Activated gamma-delta T cell treated with anti-CD3 and anti-CD28 coated beads, Interleukin-2, amount 50 U/mL, for 16 hours (primary cell): ENCODE measurements at places on chromosomes 5 and 9.
A peak's percentile ranks its signal among the peaks of the same experiment; 100 is the strongest.

DNA sequence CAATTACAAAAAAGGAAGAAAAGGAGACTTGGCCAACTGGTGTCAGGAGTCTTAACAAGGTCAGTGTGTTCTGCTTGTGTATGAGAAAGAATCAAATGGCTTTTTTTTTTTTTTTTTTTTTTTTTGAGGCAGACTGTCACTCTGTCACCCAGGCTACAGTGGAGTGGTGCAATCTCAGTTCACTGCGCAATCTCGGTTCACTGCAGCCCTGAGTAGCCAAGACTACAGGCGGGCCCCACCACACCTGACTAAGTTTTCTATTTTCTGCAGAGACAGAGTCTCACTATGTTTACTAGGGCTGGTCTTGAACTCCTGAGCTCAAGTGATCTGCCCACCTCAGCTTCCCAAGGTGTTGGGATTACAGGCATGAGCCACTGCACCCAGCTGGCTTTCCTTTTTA is 3.1 kb upstream of the IL7R start:
- DNase-seq: peak; percentile 50

DNA sequence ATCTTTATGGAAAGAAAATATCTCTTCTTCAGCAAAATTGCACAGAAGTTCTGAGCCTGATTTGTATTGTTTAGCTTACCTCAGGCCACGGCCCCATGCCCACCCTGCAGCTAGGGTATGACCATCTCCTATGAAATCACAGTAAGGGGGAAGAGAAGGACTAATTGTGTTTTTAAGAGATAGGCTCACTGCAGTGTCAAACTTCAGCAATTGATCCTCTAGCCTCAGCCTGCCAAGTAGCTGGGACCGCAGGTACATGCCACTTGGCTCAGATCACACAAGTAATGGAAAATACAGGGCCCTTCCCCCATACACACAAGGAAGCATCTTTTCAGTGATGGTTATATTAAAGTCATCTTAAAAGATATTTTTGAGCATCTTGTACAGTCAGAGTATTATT is 60.0 kb downstream of the DMAC1 start:
- DNase-seq: no peak

DNA sequence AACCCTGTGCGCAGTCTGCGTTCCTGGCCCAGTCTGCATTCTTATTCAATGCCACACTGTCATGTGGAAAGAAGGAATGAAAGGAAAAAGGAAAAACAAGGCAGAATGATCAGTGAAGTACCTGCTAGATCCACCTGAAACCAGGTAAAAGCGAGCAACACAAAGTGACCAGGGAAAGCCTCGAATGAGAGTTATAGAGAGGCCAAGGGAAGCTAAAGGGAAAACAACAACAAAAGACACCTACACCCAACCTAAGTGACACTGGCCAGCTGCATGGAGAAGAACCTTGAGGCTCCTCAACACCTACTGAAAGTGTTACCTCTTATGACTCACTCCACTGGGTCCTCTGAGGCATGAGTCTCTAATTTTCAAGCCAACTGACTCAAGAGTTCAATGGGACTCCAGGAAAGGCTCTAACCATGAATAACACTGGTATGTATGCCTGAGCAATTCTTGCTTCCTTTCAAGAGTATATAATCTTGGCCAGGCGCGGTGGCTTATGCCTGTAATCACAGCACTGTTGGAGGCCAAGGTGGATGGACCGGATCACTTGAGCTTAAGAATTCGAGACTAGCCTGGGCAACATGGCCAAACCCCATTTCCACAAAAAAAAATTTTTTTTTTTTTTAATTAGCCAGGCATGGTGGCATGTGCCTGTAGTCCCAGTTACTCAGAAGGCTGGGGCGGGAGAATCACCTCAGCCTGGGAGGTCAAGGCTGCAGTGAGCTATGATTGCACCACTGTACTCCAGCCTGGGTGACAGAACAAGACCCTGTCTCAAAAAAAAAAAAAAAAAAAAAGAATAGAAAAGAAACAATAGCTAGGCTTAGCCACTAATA is 29.0 kb downstream of the MTMR12 start:
- DNase-seq: peak; percentile 2

DNA sequence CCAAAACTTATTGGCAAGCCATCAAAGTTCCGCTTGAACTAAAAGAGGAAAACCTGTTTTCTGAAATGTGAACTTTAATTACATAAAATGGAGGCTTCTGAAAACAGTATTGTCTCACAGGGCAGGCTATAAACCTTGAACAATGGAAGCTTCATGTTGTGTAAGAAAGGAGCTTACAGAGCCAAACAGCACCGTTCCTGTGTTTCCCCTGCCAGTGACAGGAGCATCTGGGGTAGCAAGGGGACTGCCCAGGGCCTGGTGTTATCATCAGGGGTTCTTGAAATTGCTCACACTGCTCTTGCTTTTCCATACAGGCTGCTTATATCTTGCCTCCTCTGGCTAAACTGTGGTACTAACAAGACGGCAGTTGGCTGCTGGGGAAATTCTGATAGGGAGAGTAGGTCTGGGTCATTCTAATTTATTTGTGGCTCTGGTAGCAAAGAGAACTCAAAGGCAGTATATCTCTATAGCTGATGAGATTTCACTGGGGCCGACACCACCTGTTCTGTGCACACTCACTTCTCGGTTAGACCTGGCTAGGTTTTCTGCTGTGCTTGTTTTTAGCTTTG is 40.4 kb downstream of the BASP1 start:
- DNase-seq: no peak

DNA sequence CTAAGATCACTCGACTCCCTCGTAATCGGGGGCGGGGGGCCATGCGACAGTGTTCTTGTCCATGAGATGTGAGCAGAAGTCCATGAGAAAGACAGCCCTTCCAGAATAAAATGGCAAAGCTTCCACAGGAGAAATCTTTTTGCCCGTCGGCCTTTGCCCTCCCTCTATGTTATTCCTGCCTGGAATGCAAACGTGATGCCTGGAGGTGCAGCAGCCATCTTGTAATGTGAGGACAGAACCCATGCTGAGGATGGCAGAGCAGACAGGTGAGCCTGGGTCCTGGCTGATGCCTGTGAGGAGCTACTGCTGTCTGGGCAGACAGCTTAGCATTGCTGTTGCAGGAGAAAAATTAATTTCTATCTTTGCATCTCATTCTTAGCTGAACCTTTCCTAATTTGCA is 17.2 kb downstream of the MED10 start:
- DNase-seq: no peak

DNA sequence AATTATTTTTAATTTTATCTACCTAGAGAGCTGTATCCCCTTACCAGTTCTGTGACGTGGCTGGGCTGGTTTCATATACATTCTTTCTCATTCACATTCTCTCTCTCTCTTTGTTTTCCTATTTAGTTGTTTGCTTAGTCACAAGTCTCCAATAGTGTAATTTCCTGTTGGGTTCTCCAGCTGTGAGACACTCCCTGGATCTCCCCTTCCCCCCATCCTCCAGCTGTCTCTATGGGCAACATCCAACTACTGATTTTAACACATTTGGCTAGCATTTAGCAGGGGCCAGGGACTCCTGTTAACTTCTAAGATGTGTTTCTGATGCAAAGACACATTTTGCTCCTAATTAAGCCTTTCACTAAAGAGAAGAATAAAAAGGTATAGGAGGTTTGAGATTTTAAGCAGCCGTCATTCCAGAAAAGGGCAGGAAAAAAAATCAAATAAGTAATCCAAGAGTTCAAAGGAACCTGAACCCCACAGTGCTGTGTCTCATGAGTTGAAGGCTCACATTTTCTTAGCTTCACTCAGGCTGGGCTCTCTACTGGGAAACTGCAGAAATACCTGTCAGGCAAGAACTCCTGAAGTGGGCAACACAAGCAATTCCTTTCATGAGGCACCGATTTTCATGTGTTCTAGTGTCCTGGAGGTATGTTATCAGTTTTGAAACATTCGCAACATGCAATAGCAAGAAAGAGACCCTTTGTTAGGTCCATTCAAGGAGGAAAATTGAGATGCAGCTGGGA is 198.7 kb upstream of the C9orf72 start:
- no peak for DNase-seq

GRCh38 chr5:149358868-149359495 is 1.1 kb downstream of the PCYOX1L start:
- DNase-seq: no peak

GRCh38 chr9:463455-464171 is 248.9 kb downstream of the DOCK8 start:
- DNase-seq: no peak

- no peak for DNase-seq
These were observed 163.5 kb downstream of the ARL15 start for GRCh38 chr5:54146916-54147315.

GRCh38 chr5:111017731-111018130 is 53.8 kb upstream of the TSLP start:
- DNase-seq: no peak

- DNase-seq: no peak
These were observed 15.4 kb downstream of the ZDHHC21 start for GRCh38 chr9:14677872-14678271.

GRCh38 chr5:149438711-149439132 is 59.6 kb upstream of the IL17B start:
- DNase-seq: no peak

- no peak for DNase-seq
These were observed 4.4 kb upstream of the MGAT1 start for GRCh38 chr5:180807046-180807445.

- DNase-seq: no peak
These were observed 166.3 kb downstream of the TMEM167A start for GRCh38 chr5:82910905-82911304.

- no peak for DNase-seq
These were observed 57.1 kb downstream of the RAB3C start for GRCh38 chr5:58640011-58640410.

DNA sequence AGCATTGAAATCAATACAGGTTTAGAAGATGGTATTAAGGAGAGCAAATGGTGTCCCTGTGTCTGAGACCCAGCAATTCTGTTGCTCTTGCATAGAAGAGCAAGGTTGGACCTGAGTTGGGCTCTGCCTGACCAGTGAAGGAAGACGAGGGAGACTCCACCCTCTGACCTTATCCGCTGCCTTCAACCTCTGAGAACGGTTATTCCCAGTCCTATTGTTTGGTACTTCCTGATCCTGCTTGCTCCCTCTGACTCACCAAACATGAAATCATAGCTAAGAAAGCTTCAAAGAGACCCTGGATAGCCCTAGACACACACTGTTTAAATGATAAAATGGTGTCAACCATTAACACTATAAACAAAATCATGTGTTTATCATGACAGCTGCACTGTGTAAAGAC is 218.5 kb downstream of the PLK2 start:
- no peak for DNase-seq

- no peak for DNase-seq
These were observed 522.7 kb upstream of the CLINT1 start for GRCh38 chr5:158381614-158382160.

- no peak for DNase-seq
These were observed 129.3 kb upstream of the STC2 start for GRCh38 chr5:173457482-173457881.

DNA sequence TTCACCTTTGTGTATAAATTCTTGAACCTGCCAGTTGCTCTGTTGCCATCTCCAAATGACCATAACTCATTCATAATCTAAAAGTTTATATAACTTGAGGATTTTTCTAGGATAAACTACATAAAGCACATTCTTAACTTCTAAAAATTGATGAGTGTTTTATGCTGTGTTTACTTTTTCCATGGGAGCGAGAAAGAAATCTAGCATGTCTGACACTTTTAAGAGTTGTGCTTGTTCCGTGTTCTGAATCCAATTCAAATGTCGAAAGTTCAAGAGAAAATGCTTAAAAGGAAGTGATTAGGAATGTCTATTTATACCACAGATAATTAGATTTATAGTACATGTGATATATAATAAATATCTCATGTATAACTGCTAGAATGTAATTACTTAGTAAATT is 154.4 kb downstream of the DEPDC1B start:
- no peak for DNase-seq

GRCh38 chr5:171633776-171634470 is 151.7 kb upstream of the SMIM23 start:
- no peak for DNase-seq

DNA sequence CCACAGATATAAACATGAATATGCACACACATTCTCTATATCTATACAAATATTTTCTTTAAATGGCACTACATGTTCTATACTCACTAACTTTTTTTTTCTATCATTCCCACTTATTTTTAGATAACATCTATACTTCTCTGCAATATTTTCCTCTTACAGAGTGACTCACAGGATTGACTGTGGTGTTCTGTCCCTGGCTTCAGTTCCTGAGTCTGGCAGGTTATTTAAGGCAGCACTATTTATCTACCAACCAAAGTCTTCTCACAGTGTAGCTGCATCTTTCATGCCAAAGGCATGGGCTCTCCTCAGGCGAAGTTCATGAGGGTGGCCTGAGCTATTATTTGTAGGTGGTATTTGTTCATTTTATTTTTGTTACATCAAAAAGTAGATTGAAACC is 409.0 kb downstream of the PRR16 start:
- no peak for DNase-seq

- no peak for DNase-seq
These were observed 46.8 kb upstream of the FER start for GRCh38 chr5:108700930-108701329.

DNA sequence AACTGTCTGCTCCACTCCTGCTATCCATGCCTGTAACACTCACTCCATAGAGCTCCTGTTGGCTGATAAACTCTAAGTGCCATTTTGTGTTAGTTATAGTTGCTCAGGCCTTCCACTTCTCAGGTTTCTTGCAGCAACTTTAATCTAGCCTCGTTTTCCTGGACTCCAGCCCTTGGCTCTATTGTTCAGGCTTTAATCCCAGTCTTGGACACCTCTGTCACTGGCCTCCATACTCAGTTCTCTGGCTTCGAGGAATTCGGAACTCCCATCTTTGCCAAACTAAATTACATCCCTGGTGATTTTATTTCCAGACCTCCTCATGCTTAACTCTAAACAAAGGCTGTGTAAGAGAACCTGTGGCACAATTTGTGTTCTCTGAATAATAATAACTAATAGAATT is 39.8 kb downstream of the EMB start:
- no peak for DNase-seq

- DNase-seq: no peak
These were observed 1108.3 kb upstream of the DMAC1 start for GRCh38 chr9:8907868-8908267.

- DNase-seq: no peak
These were observed 112.8 kb downstream of the FANCC start for GRCh38 chr9:95204710-95205109.

DNA sequence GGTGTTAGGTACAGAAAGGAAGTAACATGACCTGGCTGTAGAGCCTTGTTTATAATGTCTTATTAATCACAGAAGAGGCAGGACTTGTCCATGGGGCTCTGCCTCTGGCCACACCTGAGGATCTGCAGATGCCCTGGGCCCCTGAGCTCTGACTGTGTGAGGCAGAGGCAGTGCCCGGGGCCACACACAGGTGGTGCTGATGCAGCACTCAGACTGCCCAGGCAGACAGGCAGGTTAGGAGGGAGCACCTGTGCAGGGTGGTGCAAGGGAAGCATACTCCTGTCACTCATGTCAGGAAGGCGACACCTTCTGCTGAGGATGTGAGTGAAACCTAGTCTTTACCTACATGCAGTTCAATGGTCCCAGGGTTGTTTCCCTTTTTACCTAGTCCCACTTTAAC is 88.7 kb downstream of the CFAP90 start:
- no peak for DNase-seq

DNA sequence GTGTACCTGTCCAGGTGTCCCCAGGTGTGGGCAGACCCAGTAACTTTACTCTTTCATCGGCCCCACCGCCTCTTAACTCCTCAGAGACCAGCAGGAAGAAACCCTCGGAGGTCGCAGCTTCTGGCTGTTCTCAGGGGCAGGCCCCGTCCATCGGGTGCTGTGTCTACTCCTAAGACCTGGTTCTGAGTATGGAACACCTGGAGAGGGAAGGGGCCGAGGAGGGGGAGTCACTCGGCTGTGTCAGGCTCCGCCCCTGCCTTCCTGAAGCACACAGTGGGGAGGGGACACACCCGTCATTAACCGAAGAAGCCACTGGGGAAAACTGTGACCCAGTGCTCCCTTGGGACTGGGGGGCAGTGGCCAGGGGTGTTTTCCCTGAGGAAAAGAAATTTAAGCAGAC is 22.3 kb downstream of the NTNG2 start:
- no peak for DNase-seq
